Frontal cortex (tissue), 4 donors: ENCODE measurements at places on chromosomes 3 and 15.

DNA sequence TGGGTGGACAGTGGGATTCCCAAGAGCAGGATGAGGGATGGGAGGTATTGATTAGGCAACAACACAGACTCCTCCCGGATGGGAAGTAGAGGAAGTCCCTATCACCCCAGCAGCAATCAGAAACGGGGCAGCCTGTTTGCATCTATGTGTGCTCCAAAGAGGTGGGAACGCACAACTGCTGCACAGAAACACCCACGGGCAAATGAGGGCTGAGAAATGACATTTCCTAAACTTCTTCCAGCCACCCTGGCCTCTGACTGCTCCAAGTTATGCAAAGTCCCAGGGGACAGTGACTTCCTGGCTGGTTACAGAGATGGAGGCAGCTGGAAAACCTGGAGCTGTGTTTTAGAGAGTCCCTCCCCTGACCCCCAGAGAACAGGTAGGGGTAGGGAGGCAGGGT lies 42.6 kb downstream of the HCN4 start:
- DNase-seq, result no peak

DNA sequence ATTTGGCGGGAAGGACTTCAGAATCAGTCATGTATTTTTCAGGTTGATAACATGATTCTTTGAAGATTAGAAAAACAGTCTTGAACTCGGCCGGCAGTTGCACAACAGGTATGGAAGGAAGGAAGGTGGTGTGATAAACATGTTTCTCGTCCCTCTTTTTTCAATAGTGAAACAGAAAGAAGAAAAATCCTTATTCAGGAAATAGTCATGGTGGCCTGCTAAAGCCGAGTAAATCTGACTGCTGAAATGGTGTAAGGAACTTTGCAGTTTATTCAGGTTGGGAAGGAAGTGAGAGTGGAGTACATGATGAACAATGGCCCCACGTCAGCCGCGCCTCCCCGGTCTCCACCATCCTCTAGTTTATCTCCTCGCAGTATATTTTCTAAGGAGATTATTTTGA lies 6.7 kb downstream of the RASGRP1 start:
- DNase-seq, result no peak

DNA sequence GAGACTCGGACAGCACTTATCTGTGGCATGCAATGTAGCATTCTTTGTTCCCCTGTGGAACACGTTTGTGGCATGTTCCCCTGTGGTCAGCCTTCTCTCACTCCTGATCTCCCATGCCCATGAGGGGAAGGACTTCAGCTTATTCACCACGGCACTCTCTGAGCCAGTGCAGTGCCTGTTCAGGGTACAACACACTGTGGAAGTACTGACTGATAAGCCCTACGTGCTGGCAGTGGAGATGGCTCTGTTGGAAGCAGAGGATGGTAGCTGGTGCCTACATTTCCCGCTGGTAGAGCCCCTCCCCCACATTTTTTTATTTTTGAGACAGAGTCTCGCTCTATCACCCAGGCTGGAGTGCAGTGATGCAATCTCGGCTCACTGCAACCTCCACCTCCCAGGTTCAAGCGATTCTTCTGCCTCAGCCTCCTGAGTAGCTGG lies 43.5 kb upstream of the ETV5 start:
- no peak for DNase-seq

DNA sequence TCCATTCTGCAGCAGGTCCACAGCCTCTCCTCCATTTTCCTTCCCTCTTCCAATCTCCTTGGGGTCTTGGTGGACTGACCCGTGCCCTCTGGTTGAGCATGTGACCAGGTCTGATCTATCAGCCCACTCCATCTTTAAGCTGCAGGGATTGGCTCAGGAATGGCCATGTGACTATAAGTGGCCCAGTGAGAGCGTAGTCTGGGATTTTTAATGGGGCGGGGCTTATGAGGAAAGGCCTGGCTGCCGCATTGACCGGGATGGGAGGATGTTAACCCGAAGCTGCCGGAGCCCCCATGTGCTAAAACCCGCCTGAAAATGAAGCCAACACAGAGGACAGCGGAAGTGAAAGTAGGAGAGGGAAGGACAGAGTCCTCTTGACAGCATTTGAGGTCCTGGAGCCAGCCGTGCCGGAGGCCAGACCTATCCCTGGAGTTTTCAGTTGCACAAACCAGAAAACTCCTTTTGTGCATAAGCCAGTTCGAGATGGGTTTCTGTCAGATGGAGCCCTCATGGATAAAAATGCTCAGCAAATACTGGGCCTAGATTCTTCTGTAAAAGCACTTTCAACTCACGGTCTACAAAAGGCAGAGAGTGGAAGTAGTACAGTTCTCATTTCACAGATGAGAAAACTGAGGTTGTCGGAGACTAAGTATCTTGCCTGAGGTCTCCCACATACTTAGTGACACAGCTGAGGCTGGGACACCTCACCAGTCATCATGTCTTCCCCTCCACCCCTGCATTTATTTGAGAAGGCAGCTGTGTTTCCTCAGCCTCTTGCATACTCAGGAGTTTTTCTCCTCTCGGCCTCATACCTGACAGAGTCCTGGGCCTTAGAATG lies 61.9 kb downstream of the ATP2B2 start:
- DNase-seq, result no peak

- DNase-seq, result peak; percentile 5
These were observed 124.2 kb downstream of the TFG start for GRCh38 chr3:100833483-100833882.

GRCh38 chr3:117442566-117442965 lies 733.0 kb downstream of the TUSC7 start:
- DNase-seq, result no peak

DNA sequence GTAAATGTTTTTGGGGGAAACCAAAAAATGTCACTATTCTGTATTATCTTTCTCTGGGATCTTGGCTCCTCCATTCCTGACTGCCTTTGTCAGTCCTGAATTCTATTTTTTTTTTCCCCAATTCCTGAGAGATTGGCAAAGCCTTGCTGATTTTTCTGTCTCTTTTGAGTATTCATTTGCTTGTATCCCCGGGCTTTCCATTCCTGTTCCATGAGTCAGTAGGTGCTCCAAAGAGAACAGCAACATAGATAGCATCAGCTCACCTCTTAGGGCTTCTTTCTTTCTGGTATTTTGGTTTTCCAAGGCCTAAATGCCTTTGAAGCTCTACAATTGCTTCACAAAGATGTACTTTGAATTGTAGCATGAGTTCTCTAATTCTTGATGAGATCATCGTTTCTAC lies 271.7 kb upstream of the LRRC3B start:
- DNase-seq, result no peak

DNA sequence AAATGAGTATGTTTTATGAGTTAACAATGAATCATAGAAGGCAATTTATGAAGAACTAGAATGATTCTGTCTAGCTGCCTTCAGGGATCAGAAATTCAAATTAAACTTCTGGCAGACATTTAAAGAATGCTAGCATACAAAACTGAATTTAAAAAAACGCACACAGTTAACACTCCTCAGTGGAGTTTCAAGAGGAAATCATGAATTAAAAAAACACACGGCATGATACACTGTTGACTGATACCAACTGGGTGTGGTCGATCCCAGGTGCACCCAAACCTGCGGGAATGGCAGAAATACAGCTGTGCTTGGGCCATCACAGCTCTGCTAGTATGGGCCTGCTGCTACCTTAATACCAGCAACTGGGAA lies 526.0 kb downstream of the FOXP1 start:
- DNase-seq, result no peak

- no peak for DNase-seq
These were observed 312.9 kb downstream of the RORA start for GRCh38 chr15:60916032-60916678.

DNA sequence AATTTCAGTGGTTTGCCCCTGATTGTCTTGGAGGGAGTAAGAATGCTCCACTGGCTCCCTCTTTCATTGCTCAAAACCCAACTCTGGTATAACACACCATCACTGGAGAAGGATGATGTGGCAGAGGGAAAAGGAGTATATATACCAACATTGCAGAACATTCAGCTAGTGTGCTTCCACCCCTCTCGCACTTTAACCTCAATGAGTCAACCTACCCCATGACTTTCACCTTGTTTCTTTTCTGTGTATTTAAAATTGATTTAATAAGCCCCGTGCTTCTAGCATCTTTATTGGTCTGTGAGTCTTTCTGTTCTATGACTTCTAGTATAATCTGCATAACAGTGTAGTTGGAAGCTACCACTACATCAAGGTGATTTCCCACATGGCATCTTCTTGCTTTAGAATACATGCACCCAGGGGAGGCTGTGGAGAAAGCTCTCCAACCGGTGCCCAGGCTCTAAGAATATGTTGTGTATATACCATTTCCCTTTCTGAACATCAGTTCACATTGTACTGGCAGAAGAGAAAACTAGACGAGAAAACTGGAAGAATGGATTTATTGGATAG lies 595.1 kb upstream of the TGFBR2 start:
- DNase-seq, result no peak

GRCh38 chr3:150521463-150521862 lies 24.8 kb downstream of the SERP1 start:
- DNase-seq, result no peak

- no peak for DNase-seq
These were observed 49.7 kb downstream of the SLC6A6 start for GRCh38 chr3:14451844-14452739.

DNA sequence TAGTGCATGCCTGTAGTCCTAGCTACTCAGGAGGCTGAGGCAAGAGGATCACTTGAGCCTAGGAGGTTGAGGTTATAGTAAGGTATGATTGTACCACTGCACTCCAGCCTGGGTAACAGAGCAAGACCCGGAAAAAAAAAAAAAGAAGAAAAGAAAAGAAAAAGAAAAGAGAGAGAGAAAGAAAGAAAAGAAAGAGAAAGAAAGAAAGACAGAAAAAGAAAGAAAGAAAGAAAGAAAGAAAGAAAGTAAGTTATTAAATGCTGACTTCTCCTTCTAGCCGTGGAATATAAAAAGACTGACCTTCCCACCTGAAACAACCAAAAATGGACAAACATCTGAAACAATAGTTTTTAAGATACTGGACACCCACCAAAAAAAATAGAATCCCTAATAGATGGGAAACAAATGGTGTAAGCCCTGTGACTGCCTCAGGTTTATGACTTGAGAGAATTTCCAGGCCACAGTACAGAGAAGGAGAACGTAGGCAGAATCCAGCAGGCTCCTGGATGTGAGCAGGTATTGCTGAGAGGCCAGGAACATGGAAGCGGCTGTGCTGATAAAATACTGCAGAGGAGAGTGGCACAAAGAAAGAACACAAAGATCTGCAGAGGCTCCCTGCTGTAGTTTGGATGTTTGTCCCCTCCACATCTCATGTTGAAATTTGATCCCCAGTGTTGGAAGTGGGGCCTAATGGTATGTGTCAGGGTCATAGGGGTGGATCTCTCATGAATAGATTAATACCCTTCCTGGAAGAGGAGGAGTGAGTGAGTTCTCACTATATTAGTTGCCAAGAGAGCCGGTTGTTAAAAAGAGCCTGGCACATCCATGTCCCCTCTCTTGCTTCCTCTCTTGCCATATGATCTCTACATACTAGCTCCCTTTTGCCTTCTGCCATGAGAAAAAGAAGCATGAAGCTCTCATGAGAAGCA lies 41.8 kb upstream of the PRSS50 start:
- no peak for DNase-seq

GRCh38 chr3:42493126-42493797 lies 9.2 kb upstream of the VIPR1 start:
- DNase-seq, result no peak

GRCh38 chr15:33131552-33132232 lies 62.8 kb downstream of the FMN1 start:
- no peak for DNase-seq

- DNase-seq, result no peak
These were observed 41.2 kb downstream of the PTPN23 start for GRCh38 chr3:47421741-47422649.

GRCh38 chr15:29050870-29051269 lies 165.1 kb downstream of the APBA2 start:
- no peak for DNase-seq

GRCh38 chr15:63891768-63892133 lies 58.0 kb upstream of the HERC1 start:
- DNase-seq, result no peak

DNA sequence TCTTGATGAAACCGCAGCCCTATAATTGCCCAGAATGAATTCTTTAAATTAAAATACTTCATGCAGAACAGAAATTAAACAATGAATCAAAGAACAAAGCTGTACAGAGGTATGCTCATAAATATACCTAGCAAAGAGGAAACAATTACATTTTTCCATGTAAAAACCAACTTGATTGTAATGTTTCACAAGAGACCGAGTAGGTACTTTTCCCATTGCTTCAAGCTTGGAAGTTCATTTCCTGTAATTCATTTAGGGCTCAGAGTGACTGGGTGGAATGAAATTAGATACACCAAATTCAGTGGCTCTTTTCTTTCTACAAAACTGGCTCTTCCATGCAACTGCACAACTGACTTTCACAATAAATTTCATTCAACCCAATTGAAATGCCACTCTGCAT lies 51.4 kb downstream of the FHIT start:
- DNase-seq, result no peak

DNA sequence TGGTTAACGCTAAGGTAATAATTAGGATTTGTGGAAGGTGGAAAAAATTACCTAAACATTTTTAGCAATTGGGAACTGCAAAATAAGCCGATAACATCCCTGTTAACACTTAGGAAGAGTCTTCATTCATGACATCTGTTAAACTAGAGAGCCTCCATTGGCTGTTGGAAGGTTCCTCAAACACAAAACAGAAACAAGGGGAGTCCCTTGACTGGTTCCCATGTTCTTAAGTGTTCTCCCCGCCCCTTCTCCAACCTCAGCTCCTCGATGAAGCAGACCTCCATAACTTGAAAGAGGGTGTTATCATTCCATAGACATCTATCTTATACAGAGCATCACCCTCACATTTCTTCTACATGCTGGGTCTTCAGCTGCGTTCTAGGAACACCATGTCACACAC lies 2.5 kb downstream of the SLC22A13 start:
- DNase-seq, result no peak

DNA sequence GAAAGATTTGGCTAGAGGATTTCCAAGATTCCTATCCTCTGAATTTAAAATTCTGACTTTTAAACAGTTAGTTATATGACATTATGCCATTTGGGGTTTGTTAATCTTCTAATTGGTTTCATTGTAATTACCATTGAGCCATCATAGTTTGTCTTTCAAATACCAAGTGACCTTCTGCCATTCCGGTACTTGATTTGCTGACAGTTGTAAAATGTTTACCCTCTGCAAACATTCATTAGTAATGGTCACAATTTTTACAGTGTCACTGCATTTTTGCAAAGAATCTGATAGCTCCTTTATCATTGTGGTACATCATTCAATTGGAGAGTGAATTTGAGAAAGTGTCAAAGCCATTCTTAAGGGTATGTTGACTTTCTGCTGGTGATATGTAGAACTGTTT lies 645.0 kb upstream of the TBL1XR1 start:
- DNase-seq, result no peak

- no peak for DNase-seq
These were observed 15.2 kb downstream of the ITPR1 start for GRCh38 chr3:4508048-4508981.
